ENCODE measurements at places on chromosomes 6 and 20. TPM values are rescaled to one million over a fixed set of nuclear protein-coding genes. Genes with fewer than 3 reads are reported as not detected.

The SFTA2 gene
- not detected for total RNA-seq

The COL11A2 gene
- not detected for total RNA-seq

GRCh38 chr6:110609101-110609500 is 132.7 kb upstream of the SLC22A16 start:
- H3K4me3 ChIP-seq: no peak overlapping the region
- peaks cover 3% of the 10 kb centered on the region for H3K36me3 ChIP-seq
- DNase-seq: no peak
- peaks cover 7% of the 10 kb centered on the region for H3K4me1 ChIP-seq

DNA sequence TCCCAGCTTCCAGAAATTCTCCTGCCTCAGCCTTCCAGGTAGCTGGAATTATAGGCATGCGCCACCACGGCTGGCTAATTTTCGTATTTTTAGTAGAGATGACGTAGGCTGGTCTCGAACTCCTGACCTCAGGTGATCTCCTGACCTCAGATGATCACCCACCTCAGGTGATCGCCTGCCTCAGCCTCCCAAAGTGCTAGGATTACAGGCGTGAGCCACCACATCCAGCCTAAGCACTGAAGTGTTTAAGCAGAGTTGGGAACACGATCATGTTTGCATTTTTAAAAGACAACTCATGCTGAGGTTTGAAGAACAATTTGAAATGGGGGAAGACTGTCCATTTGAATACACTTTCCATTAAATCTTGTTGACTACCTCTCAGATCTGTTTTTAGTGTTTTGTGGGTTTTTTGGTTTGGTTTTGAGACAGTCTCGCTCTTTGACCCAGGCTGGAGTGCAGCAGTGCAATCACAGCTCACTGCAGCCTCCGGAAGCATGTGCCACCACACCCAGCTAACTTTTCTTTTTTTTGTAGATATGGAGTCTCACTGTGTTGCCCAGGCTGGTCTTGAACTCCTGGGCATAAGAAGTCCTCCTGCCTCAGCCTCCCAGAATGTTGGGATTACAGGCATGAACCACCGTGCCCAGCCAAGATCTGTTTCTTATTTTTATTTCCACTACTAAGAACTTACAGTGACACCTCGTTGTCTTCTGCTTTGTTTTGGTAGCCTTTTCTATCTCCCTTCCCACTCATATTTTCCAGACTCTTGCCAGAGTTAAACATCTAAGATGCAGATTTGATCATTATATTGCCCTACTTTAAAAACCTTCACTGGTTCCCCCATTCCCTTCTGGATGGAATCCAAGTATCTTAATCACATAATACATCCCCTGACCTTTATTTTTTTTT is 5.5 kb downstream of the CASP8AP2 start:
- peaks cover 6% of the 10 kb centered on the region for H3K4me1 ChIP-seq
- H3K27ac ChIP-seq: no peak overlapping the region
- no peaks in the 10 kb centered on the region for H3K27me3 ChIP-seq
- peaks cover 56% of the 10 kb centered on the region for H3K36me3 ChIP-seq
- no peak for DNase-seq

DNA sequence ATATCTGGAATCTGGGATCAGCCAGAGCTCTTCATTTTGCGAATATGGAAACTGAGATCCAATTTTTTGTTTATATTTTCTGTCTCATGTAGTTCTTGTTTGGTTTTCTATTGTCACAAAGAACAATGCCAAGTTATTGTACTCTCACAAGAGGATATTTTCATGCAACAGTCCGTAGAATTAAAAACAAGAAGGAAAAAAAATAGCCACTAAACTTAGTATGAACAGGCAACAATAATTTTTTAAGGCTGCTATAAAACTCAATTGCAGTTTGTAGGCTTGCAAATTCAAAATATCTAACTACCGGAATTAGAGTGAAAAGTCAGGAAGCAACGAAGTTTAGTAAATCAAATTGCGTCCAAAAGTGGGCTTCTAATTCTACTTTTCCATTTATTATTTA is 1.2 kb downstream of the POPDC3 start:
- H3K4me1 ChIP-seq: peaks cover 43% of the 10 kb centered on the region
- no peaks in the 10 kb centered on the region for H3K27me3 ChIP-seq
- peak overlapping the region; percentile 85 for H3K27ac ChIP-seq
- H3K36me3 ChIP-seq: peaks cover 3% of the 10 kb centered on the region

- no peaks in the 10 kb centered on the region for H3K36me3 ChIP-seq
- no peak for DNase-seq
- H3K4me3 ChIP-seq: no peak overlapping the region
- H3K27ac ChIP-seq: no peak overlapping the region
- no peaks in the 10 kb centered on the region for H3K4me1 ChIP-seq
Measured at GRCh38 chr20:46631212-46631869, 19.9 kb downstream of the SLC13A3 start.
